ENCODE measurements at places on chromosomes 3 and 15.

DNA sequence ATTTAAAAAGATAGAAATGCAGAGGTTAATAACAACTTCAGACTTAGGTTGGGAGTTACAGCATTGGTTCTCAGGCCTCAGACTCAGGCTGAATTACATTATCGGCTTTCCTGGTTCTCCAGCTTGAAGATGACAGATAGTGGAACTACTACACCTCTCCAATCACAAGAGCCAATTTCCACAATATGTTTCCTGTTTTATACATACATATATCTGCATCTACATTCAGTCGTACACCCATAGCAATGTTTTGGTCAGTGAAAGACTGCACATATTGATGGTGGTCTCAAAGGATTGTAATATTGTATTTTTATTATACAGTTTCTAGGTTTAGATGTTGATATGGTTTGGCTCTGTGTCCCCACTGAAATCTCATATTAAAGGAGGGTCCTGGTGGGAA is 35.4 kb downstream of the AADACL2 start:
- DNase-seq = no peak

DNA sequence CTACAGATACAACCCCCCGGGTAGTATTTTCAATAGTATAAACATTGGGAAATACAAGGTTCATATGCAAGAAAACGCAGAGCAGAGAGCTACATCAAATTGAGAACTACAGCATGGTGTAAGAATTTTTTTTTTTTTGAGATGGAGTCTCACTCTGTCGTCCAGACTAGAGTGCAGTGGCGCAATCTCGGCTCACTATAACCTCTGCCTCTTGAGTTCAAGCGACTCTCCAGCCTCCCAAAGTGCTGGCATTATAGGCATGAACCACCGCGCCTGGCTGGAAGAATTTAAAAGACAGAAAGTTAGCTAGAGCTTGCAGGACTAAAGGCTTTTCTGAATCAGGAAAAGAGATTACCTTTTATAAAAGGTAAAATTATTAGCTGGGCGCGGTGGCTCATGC is 42.0 kb downstream of the PIGB start:
- DNase-seq = no peak

DNA sequence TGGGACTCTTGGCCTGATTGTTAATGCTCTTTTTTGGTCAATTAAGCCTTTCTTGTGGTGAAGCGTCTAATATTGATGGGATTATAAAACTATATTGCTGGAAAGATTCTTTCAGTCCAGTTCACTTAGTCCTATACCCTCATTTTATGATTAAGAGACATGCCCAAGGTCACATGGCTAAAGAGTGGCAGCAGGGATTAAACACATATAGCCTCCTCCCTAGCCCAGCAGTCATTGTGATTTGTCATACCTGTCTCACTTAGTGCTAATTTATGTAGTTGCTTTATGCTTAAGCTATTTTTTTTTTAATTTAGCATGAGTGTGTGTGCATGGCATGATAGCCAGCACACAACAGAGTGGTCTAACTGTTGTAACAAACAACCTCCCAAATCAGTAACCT is 9.5 kb downstream of the PARP14 start:
- no peak for DNase-seq

GRCh38 chr3:187960820-187961219 is 193.1 kb upstream of the LPP start:
- no peak for DNase-seq

GRCh38 chr15:31439328-31439727 is 112.7 kb downstream of the KLF13 start:
- DNase-seq = no peak

- DNase-seq = no peak
Observed at GRCh38 chr3:123031051-123031450, 3.5 kb upstream of the SEMA5B start.

- DNase-seq = no peak
Observed at GRCh38 chr3:184741798-184742675, 30.2 kb upstream of the MAGEF1 start.

- DNase-seq = no peak
Observed at GRCh38 chr3:17307482-17307881, 422.7 kb downstream of the PLCL2 start.

Data from NCI-H1417 (cell line).